NCI-H460 (cell line): ENCODE measurements at places on chromosomes 7 and 10. TPM values are rescaled to one million over a fixed set of nuclear protein-coding genes. Genes with fewer than 3 reads are reported as not detected.
A peak's percentile ranks its signal among the peaks of the same experiment; 100 is the strongest.

The INSYN2A gene
- total RNA-seq: 0.12 and 0.17 TPM in 2 replicates

DNA sequence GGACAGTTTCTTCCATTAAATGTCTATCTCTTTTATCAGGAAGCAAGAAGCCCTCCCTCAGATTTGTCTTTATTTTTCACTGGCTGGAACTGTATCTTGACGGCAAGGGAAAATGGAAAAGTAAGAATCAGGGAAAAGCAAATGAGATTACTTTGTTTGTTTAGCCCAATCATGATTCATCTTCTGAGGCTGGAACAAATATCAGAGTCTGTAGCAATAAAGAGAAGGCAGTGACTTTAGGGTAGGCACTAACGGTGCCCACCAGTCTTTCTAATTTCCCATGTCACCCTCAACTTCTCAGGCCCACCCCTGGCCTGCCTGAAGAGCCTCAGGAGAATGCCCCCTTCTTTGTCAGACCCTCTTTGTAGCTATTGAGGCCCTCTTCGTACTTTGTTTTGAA, 36.3 kb upstream of the GOLGA7B start:
- DNase-seq: no peak

GRCh38 chr10:128302808-128303207, 176.6 kb upstream of the MKI67 start:
- no peak for DNase-seq

GRCh38 chr7:30828591-30828990, 57.4 kb downstream of the MINDY4 start:
- no peak for DNase-seq

The PLAC9 gene
- total RNA-seq: not detected in 2 replicates

- DNase-seq: no peak
Observed at GRCh38 chr10:108822026-108822425, 1101.3 kb downstream of the XPNPEP1 start.

GRCh38 chr10:132044803-132045202, 20.9 kb upstream of the JAKMIP3 start:
- DNase-seq: no peak

The VWC2 gene
- not detected in 2 replicates for total RNA-seq

DNA sequence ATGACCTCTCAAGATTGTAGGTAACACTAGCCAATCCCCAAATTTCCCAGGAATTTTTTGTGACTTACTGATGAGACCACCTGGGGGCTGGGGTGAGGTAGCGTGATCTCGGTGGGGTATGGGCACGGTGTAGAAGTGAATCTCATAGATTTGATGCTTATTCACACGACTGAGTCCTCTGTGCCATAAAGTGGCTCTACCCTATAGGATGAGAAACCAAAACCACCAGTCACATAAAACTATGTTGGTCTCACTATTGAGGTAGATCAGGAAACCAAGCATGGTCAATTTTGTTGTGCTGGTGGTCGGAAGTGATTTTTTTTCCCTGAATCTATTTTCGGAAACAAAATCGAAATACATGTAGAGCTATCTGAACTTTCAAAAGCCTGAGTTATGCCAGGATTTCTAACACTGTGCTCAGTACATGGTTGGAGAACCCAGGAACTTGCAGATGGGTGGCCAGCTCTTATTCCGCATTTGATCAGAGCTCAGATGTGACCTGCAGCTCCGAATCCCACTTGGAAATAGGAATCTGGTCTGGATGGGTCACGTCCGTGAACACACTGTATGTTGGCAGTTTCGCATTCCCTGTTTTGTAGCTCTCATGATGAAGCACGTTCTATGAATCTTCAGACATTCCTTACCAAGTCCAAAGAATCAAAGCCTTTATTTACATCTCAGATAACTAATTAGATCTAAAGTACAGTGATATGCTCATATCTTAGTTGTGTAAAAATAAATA, 261.5 kb downstream of the KLF6 start:
- no peak for DNase-seq

The NPC1L1 gene
- 0.09 TPM in 1 of 2 replicates, not detected in the other for total RNA-seq

- no peak for DNase-seq
Observed at GRCh38 chr10:8133146-8133545, 78.7 kb downstream of the GATA3 start.

The FXYD4 gene
- 0.50 and 1.8 TPM in 2 replicates for total RNA-seq

DNA sequence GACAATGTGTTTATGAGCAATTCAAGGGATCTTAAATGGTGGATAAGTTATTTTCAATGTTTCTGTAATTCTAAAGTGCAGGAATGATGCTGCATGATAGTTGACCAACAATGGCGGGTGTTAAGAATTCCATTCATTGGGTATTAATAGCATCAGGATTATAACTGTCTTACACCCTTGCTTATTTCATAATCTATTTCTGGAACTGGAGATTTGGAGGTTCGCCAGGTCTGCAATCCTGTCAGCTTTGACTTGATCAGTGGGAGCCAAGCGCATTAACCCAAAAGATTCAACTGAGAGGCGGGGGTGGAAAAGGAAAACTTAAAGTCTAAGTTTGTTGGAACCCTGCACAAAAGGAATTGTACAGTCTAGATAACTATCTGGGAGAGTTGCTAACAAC, 114.9 kb upstream of the ZEB1 start:
- no peak for DNase-seq

DNA sequence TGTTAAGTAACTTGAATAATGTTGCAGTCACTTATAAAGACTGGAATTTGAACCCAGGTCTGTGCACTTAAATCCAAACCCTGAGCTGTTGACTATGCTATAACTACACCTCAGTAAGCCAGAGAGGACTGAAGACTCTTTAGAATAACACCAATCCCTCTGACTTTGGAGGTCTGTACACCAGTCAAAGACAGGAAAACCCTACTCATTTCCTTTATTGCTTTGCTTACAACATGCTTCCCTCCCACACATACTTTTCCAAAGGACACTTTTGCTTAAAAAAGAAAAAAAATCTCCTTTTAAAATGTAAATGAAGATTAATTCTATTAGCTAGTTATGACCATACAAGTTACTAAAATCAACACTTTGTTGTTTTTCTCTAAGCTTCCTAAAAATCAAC, 184.7 kb upstream of the KCTD7 start:
- no peak for DNase-seq

DNA sequence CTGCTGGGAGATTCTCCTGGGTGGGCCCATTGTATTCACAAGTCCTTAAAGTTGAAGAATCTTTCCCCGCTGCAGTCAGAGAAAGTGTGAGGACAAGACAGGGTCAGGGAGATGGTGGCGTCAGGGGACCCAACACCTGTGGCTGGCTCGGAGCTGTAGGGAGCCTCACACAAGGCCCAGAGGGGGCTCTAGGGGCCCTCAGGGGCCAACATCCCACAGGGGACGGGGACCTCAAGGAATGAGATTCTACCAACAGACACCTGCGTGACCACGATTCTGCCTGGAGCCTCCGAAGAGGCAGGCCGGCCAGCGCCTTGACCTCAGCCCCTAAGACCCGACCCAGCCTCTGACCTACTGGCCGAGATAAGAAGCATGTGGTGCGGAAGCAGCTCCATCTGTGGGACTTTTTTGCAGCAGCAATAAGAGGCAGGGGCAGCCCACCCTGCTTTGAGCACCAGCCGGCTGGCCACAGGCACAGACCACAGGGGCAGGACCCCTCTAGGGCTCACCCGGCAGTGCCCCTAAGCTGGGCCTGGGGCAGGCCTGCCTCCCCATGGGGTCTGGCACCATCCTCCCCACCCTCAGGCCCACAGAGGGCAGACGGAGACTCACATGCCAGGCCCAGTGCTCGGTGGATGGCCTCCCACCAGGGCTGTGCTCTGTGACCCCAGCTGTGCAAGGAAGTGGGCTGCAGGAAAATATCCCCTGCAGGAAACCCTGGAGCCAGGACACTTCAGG, 13.2 kb downstream of the RASGEF1A start:
- no peak for DNase-seq

The OPN1SW gene
- not detected in 2 replicates for total RNA-seq

- DNase-seq: no peak
Observed at GRCh38 chr10:10508211-10508610, 509.5 kb upstream of the CELF2 start.

DNA sequence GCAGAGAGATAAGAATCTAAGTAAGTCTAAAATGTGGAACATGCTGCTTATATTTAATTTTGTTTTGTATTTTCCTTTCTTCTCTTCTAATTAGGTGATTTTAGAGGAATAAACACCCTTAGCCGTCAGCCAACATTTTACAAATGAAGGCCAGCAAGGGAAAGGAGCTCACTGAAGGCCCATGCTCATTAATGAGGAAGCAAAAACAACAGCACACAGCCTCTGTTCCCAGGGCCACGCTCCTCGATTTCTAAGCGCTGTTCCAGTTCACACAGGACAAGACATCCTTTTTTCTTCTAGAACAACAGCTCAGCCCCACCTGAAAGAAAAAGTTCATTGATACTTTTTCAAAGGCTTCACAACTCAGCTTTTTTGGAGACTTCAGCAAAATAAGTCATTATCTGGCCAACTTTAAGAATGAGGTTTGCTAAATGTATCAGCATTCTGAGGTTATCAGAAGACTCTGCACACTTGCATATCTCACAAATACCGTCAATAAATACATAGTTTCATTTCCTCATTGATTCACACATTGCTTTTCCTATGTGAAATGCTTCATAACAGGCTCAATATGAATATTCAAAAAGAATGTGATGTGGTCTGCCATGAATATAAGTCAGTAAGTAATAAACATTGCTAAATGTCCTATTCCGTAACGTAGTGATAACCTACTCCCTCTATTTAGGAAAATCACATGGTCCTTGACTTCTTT, 34.8 kb upstream of the SFMBT2 start:
- no peak for DNase-seq

The SLC25A40 gene
- total RNA-seq: 15.5 TPM in 2 replicates

GRCh38 chr7:126411821-126412383, 840.8 kb downstream of the GRM8 start:
- no peak for DNase-seq

The LAMB4 gene
- 0.59 and 0.69 TPM in 2 replicates for total RNA-seq

The EPHA1 gene
- not detected in 2 replicates for total RNA-seq

DNA sequence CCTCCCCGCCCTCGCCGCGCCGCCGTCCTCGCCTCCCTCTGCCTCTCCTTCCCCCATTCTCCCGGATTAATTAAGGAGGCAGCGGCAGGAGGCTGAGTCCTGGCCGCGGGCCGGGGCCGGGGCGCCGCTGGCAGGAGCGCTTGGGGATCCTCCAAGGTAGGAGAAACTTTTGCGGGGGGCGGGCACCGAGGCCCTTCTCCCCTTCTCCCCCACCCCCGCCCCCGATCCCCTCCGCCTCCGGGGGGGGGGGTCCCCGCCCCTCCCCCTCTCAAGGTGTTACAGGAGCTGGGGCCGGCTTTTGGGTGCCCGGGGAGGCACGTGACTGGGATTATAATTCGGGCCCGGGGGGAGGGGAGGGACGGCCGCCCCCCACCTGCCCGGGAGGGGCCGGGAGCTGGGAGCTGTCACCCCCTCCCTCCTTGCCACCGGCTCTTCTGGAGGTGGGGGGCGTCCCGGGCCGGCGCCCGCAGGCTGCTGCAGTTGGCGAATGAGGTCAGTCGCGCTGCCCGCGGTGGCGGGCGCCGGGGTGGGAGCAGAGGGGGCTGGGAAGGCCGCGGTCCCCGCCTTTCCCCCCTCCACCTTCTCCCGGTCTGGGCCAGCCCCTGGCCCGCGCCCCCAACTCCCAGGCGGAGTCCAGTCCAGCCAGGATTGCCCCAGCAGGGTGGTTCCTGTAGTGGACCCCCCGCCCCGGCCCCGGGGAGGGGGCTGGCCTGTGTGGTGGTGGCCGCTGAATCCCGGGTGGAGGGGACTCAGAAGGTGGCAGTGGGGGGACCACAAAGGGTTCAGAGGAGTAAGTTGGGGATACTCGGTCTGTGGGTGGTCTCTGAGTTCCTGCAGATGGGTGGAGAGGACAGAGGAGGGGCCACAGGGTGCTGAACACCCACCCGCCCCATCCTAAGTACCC, 567 bp downstream of the GTF2IRD1 start:
- no peak for DNase-seq

- DNase-seq: no peak
Observed at GRCh38 chr7:57772126-57772924, 322.3 kb downstream of the ZNF716 start.

The CTTNBP2 gene
- total RNA-seq: 0.23 and 0.94 TPM in 2 replicates

- DNase-seq: peak; percentile 88
Observed at GRCh38 chr7:102991540-102992214, 78.9 kb downstream of the LRRC17 start.

- DNase-seq: no peak
Observed at GRCh38 chr10:6875269-6875865, 295.3 kb upstream of the PRKCQ start.

DNA sequence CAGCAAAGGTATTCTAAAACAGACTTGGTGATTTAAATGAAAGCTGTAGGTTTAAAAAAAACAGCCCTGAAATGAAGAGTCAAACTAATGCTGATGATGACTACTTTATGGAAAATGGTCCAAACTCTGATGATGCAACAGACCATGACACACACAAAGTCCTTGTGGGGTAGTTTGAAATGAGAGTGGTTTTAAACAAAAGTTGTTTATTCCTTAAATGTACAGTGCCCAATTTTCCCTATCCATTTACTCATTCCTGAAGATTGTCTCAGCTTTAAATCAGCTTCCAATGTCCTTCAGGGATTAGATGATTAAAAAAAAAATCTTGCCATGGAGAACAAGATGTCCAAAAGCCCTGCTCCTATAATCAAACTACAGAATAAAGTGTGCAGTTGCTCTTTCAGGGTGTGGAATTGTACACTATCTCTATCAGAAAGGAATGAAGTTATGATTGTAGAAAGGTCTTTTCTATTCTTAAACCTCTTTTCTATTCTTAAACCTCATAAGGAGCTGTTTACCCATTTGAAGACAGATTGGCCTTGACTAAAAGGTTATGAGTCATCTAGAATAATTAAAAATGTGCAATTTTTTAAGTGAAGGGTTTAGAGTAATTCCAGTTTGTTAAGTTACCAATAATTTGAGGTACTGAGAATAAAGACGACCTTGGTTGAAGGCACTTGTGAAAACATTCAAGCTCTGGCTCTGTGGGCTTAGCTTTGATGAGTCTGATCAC, 70.2 kb upstream of the ITGA8 start:
- DNase-seq: no peak

DNA sequence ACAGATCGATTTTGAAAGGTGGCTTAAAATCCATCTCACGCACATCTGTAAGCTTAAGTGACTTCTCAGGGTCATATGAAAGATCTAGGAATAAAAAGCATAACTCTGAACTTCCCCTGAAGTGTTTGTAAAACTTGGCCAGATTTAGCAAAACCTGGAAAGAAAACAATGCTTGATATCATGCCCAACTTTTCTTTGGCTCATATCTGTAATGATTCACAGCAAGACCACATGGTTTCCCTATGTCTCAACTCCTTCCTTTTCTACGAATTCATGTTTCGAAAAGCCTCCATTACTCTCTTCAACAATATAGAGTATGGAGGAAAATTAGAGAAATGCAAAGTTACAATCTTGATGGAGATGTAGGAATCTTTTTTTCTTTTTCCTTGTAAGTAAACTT, 20.1 kb upstream of the CABCOCO1 start:
- DNase-seq: no peak

GRCh38 chr10:131126321-131127137, 185.0 kb downstream of the TCERG1L start:
- no peak for DNase-seq

The GCK gene
- total RNA-seq: not detected in 2 replicates
